Fibroblast of lung (primary cell): ENCODE measurements at places on chromosomes 16 and 17.

DNA sequence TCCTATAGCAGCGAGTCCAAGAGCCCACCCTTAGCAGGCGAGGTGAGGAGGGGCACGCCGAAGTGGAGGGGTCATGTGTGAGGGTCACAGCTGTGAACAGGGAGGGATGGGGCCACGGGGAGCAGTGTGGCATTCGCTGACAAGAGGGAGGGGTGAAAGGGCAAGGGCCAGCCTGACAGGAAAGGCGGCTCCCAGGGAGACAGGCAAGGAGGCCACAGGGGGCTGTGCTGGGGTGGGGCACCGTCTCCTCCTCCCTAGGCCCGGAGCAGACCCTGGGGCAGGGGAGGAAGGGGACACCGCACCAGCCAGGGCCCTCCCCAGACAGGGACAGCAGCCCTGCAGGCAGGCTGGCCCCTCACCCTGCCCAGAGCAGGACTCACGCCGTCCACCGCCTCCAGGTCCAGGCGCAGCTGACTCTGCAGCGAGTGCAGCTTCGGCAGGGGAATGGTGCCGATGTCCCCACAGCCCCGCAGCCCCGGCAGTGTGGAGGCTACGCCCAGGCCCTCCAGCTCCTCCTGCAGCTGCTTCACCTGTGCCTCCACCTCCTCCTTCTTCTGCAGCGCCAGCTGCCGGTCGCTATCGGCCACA is 15.1 kb downstream of the GNPTG start:
- DNase-seq, result no peak

- peak; percentile 86 for DNase-seq
Observed at GRCh38 chr17:68981288-68981687, 26.1 kb upstream of the ABCA8 start.

DNA sequence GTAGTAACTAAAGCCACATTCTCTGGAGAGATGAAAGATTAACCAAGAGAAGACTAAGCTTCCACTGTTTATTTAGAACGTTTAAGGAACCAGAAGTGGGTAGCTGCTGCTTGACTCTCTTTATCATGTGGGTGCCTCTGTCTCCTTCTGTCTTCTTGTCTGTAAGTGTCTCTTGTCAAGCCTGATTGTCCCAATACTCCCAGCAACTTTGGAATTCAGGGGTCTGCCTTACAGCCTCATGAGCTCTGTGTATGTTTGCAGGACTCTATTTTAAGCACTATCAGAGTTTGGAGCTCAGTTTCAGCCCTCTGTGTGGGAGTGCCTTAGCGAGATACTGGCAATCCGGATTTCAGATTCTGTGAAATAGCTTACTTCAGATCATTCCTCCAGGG is 29.3 kb upstream of the SPACA3 start:
- no peak for DNase-seq

DNA sequence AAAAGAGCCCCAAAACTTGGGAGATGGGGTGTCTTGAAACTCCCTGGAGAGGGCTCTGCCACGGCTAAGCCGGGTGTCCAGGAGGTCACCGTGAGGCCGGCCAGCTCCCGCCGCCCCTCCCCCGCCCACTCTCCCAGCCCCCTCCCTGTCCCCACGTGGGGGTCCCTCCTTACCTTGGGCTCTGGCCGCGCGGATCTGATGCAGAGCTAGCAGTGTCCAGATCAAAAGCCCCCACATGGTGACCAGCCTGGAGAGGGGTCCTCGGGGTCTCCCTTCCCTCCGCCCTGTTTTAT is 447 bp downstream of the SDK2 start:
- no peak for DNase-seq

- DNase-seq, result peak; percentile 84
Observed at GRCh38 chr16:77877712-77878347, 89.5 kb downstream of the VAT1L start.

- no peak for DNase-seq
Observed at GRCh38 chr17:43549496-43549895, 3.4 kb upstream of the ETV4 start.

GRCh38 chr17:16106161-16106891 is 106.7 kb downstream of the TTC19 start:
- peak; percentile 77 for DNase-seq

DNA sequence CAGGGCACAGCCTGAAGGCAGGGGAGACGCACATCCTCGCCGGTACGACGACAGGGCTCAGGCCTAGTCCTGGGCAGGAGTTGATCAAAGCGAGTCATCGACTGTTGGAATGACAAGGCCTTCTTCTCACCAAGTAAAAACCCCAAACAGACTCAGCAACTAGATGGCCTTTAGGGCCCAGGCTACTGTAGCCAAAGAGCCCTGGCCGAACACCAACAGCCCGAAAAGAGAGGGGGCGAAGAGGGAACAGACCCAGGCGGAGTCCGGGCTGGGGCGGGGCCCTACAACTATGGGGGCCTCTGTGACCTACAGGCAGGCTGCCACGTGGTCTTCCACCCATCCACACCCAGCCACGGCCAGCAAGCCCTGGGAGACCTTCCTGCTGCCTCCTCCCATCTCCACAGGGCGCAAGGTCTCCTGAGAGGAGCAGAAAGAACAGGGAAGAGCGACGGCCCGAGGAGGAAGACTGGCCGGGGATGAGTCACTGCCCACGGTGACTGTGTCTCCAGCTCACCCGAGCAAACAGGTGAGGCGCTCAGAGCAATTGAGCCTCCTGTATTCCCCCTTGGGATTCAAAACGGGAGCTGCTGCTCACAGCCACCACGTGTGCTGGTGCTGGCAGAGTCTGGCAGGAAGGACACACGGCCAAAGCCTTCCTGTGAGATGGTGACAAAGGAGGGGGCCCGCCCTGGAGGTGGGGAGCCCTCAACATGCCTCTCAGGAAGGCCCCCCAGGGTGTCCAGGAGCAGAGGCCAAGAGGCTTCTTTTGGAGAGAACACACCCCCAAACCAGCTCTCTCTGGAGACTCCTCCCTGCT is 17.7 kb downstream of the SLC16A3 start:
- peak; percentile 60 for DNase-seq

DNA sequence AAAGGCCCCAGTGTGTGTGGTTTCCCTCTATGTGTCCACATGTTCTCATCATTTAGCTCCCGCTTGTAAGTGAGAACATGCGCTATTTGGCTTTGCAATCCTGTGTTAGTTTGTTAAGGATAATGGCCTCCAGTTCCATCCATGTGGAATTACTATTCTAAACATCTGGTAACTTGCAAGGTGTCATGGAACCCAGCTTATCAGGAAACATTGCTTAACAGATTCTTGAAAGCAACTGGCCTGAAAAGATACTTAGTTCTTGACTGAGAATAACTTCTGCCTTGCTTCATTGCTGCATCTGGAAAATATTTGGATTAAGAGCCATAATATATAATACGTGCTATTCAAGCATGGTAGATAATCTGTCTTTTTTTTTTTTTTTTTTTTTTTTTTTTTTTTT is 27.8 kb downstream of the PAFAH1B1 start:
- no peak for DNase-seq

GRCh38 chr16:1929105-1929504 is 10.9 kb upstream of the HS3ST6 start:
- no peak for DNase-seq

GRCh38 chr17:80126449-80126715 is 20.5 kb downstream of the EIF4A3 start:
- no peak for DNase-seq

GRCh38 chr17:17877529-17878358 is 41.0 kb upstream of the SREBF1 start:
- DNase-seq, result peak; percentile 95

- peak; percentile 10 for DNase-seq
Observed at GRCh38 chr16:73365016-73365551, 317.2 kb upstream of the ZFHX3 start.

DNA sequence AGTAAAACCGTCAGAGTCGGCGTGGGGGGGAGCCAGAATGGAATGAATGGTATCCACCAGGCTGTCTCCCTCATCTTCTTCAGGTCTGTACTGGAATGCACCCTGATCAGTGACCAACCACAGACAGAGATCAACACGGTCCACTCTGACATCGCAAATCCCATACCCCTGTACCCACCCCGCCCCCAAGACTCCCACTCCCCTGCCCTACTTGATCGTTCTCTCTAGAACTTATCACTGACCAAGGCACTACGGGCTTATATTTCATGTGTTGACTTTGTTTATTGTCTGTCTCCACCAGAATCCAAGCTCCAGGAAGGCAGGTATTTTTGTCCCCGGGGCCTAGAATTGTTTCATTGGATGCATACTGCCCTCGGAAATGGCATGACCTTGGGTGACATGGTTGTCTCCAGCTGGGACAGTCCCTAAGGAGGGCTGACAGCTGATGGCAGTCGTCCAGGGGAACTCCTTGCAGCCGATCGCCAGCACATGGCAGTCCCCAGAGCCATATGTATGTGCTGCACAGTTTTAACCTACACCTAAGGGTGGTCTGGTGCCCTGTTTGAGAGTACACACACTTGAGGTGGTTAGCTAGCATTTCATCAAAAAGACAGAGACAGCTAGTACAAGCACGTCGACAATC is 526 bp upstream of the MFSD6L start:
- peak; percentile 16 for DNase-seq

- no peak for DNase-seq
Observed at GRCh38 chr17:40306395-40306794, 2.6 kb upstream of the RARA start.

GRCh38 chr16:11100239-11100750 is 155.7 kb downstream of the SOCS1 start:
- DNase-seq, result peak; percentile 99

DNA sequence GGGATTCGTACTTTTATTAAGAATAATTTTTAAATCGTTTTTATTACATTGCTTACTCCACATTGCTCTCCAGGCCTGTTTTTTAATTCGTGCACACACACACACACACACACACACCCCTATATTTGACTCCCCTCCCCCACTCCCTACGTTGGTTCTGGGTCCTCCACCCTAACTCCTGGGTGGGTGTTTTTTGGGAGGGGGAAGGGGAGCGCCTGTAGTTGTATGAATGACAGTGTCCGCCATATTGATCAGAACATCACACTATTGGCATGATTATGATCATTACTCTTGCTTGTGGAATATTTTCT is 1.3 kb downstream of the GNAO1 start:
- no peak for DNase-seq
